ENCODE measurements at places on chromosomes 2 and 18.

GRCh38 chr2:45012733-45013132, 3.5 kb upstream of the SIX2 start:
- no peak for DNase-seq

GRCh38 chr18:30705943-30706342, 336.6 kb downstream of the DSC3 start:
- DNase-seq = no peak

DNA sequence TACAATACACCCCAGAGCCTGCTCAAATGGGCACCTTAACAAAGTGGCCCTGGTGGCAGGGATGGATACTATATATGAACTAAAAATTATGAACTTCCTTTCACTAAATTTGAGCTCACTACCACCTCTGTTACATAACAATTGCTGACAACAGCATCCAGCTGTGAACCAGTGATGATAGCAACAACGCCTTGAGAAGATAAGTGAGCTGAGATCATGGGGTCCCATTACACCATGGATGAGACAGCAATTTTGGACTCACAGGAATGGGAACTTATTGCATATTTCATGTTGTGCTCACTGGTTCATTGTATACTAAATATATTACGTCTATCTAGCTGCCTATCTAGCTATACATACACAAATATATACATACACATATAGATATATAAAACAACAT, 16.9 kb upstream of the ALMS1 start:
- DNase-seq = no peak

- DNase-seq = no peak
These were observed 218.2 kb downstream of the CDCA7 start for GRCh38 chr2:173572848-173573247.

GRCh38 chr18:62018034-62018758, 125.4 kb upstream of the RNF152 start:
- no peak for DNase-seq

- peak; percentile 18 for DNase-seq
These were observed 32.5 kb upstream of the PLB1 start for GRCh38 chr2:28463211-28463816.
